ENCODE measurements at places on chromosomes 13 and 19.

DNA sequence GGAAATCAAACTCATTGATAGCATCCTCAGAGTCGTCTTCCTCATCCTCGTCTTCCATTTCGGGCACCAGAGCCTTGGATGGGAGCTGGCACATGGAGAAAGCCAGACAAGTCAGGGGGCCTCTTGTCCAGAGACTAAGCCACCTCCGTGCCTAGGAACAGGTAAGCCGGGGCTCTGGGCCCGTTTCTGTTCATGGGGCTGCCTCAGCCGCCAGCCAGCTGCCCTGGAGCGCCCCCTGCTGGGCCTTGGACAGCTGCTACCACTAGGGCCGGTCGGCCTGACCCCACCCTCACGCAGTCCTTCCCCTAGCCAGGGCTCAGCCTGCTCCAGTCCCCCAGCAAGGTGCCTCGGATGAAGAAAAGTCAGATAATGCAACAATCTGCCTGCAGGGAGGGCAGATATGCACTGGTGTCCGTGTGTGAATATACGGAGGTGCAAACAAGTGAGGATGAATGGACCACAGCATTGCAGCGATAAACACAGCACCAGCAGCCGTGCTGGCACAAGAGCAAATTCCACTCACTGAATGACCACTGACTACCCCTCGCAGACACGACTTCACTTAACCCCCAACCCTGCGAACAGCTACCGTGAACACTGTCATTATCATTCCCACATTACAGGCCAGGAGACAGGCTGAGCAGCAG, 11.9 kb upstream of the PRKD2 start:
- DNase-seq = peak; percentile 73

GRCh38 chr13:68834375-68834774, 1273.3 kb upstream of the ATXN8OS start:
- no peak for DNase-seq

GRCh38 chr13:103222683-103223082, 156.5 kb upstream of the SLC10A2 start:
- DNase-seq = no peak

- no peak for DNase-seq
Observed at GRCh38 chr13:48783695-48784230, 130.0 kb downstream of the CYSLTR2 start.

GRCh38 chr19:55345818-55346724, 6.4 kb downstream of the KMT5C start:
- DNase-seq = peak; percentile 57

DNA sequence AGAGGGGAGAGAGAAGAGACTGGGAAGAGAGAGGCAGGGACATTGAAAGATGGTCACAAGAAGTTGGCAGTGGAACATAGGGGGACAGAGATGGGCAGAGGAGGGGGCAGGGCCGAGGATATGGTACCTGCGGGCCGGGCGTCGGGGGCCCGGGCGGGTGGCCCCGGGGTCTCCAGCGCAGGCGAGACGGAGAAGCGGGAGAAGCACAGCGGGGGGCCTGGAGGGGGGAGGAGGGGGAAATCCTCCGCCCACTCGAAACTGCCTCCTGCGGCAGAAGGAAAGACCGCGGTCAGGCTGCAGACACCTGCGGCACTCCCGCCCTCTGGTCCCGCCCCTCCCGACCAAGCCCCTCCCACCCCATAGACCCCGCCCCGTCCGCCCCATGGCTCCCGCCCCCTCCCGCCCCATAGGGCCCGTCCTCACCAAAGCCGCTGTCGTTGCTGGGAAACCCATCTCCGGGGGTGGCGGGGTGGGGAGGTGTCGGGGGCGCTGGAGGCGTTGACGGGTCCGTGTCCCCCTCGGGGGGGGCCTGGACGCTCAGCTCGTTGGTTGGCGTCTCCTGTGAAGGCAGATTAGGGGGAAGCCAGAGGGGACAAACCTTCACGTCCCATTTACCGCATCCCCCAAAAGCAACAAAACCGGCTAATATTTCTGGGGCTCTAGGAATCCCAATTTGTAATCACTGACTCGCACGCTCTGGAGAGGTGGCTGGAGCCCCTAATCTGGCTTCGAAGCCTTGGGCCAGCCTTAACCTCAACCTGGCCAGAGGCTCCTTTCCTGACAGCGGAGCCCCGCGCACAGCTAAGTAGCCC, 20.4 kb downstream of the LMTK3 start:
- no peak for DNase-seq

GRCh38 chr13:49238621-49239020, 9.1 kb upstream of the CDADC1 start:
- DNase-seq = no peak

- DNase-seq = no peak
Observed at GRCh38 chr13:88217372-88217771, 546.2 kb downstream of the SLITRK5 start.

GRCh38 chr19:32555786-32556185, 25.2 kb upstream of the PDCD5 start:
- DNase-seq = no peak

GRCh38 chr13:50783717-50784290, 59.7 kb downstream of the DLEU7 start:
- DNase-seq = no peak

- peak; percentile 54 for DNase-seq
Observed at GRCh38 chr19:4278419-4279266, at the start of gene SHD. SHD (plus strand) TSS chr19:4279266; CDS start chr19:4280064, 798 bp downstream.

DNA sequence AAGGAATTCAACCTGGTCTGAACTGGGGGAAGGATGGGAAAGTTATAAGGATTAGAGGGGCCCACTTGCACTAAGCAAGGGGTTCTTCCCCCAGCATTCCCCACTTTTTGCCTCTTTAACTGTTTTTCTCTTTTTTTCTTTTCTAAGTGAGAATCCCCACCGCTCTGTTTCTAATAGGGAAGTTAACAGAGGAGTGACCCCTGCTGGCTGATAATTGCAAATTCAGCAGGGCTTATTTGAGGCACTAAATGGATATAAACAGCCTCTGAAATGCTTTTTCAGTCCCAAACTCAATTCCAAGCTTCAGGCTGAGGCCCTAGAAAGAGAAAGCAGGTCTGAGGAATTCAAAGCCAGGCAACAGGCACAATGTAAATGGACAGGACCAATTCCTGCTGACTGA, 38.2 kb upstream of the CEACAM21 start:
- no peak for DNase-seq

GRCh38 chr13:59178344-59178743, 985.4 kb downstream of the DIAPH3 start:
- no peak for DNase-seq

GRCh38 chr13:46184277-46184699, 2.3 kb upstream of the LCP1 start:
- DNase-seq = no peak

- peak; percentile 46 for DNase-seq
Observed at GRCh38 chr19:45059258-45059965, 16.9 kb downstream of the ZNF296 start.

DNA sequence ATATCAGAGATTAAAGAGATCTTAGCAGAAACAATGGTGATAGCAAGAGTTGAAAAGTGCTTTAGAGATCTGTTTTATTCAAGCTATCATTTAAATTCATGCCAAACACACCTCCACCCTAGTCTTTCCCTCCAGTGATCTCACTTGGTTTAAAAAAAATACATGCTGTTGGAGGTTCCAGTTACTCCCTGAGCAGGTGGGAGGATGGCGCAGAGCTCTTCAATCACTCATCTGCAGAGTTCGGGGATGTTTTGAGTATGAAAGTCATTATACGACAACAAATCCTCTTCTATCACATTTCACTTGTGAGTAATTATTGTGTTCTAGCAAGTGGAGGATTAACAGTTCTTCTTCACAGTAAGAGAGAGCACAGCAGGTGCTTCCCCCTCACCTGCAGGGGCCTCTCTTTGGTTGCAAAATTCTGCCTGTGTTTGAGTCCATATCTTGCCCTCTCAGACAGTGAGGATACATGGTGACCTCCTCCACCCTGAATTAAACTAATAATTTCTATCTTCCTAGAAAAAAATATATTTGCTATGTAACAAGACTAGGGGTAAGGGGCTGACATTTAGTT, 376.7 kb downstream of the LIG4 start:
- DNase-seq = no peak

- no peak for DNase-seq
Observed at GRCh38 chr13:73419186-73419585, 360.4 kb downstream of the KLF5 start.

DNA sequence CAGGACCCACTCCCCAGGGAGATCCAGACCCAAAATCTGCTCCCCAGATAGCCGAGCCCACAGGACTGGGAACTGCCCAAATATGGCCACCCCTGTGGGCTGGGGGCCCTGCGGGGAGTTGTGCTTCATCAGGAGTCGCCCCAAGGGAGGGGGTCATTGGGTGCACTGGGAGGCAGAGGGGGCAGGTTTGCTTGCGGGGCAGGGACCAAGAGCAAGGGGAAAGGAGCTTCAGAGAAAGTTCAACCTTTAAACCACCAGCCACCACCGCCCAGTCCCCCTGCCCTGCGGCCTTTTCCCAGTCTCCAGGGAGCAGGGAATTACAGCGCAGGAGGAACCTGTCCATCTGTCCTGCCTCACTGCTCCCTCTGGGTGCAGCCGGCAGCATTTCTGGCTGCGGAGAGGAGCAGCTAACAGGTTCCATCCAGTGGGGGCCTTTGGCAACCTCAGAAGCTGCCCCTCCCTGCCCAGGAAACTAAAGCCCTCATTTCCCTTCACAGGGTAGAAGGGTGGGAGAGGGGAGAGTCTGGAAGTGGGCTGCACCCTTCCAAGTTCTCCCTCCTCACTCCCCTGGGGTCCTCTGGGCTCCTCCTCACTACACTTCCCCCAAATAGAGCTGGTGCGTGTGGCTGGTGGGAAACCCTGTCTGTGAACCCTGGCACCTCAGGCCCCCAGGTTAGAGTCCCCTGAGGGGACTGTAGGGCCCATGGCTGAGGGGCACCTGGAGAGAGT, 13.8 kb upstream of the ASF1B start:
- no peak for DNase-seq

GRCh38 chr19:58296104-58296503, 9.1 kb upstream of the ERVK3-1 start:
- DNase-seq = no peak

DNA sequence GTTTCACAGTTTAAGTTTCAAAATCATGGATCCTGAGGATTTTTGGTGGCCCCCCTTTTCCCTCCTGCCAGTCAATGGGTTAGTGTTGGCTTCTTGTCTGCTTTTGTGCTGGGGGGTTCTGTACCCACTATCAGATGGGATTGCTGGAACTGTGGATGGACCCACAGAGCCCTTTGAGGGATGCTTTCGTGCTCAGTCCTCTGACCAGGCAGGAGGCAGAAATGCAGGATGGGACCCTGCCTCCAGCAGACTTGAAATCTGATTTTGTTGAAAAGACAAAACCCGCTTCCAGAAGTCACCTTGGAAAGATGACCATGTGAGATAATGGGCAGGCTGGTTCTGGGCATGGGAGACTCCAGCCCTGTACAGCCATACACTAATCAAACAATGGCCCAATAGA, 408.9 kb downstream of the ZNF536 start:
- DNase-seq = no peak
